ENCODE measurements at places on chromosomes 12 and 14.

DNA sequence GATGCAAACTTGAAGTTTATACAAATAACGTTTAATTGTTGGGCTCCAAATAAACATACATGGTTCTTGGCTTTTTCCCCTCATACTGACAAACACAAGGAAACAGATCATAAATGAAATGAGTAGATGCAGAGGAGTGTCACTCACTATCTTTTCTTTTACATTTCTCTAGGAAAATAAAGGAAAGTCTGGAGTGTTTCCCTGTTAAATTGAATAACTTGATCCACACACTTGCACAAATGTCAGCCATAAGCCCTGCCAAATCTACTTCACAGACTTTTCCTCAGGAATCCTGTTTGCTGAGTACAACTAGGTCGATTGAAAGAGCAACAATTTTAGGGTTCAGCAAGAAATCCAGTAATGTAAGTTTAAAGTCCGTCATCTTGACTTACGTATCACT lies 175.3 kb downstream of the PLCZ1 start:
- DNase-seq, result no peak

DNA sequence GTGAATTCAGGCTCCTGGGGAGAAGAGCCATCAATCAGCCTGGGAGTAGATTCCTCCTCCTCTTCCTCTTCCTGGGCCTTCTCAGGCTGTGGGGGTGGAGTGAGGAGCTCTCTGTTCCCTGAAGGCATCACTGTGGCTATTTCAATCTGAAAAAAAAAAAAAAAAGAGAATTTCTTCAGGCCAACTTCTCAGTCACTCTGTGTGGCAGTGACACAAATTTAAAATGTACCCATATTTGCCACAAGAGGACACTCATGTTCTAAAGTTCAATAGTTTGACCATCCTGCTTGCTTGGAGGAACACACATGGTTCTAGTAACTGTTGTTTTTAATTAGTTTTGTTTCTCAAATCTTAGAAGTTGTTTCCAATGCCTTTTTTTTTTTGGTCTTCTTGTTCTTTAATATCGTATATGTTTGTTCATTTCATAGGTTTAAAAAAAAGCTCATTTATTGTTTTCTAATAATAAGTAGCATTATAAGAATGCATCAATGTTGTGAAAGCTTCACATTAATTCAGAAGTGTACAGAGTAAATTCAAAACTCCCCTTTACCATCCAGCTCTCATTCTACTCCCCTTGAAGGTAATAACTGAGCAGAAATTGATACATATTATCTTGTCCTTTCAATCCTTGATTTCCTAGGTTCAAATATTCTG lies 23.3 kb upstream of the CCER1 start:
- DNase-seq, result no peak

GRCh38 chr12:100331871-100332270 lies 25.0 kb upstream of the SLC17A8 start:
- DNase-seq, result no peak

GRCh38 chr14:99481745-99482099 lies 513 bp downstream of the CCNK start:
- DNase-seq, result no peak

GRCh38 chr14:68574461-68574860 lies 218.4 kb downstream of the ZFP36L1 start:
- no peak for DNase-seq

DNA sequence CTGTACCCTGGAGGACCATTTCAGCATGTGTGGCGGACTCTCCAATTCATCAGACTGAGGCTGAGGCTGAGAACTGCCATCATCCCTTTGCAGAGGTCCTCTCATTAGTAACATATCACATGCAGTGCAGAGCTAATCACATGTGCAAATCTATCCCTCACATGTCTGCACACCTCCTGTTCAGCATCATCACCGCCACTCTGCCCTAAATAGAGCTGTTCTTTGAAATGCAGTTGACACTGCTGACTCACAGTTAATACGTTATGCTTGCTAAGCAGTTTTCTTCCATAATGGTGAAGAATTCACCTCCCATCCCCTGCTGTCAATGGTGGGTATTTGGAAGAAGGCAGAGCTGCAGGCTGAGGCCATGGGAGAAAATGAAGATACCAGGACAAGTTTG lies 85.0 kb upstream of the ANO2 start:
- no peak for DNase-seq

DNA sequence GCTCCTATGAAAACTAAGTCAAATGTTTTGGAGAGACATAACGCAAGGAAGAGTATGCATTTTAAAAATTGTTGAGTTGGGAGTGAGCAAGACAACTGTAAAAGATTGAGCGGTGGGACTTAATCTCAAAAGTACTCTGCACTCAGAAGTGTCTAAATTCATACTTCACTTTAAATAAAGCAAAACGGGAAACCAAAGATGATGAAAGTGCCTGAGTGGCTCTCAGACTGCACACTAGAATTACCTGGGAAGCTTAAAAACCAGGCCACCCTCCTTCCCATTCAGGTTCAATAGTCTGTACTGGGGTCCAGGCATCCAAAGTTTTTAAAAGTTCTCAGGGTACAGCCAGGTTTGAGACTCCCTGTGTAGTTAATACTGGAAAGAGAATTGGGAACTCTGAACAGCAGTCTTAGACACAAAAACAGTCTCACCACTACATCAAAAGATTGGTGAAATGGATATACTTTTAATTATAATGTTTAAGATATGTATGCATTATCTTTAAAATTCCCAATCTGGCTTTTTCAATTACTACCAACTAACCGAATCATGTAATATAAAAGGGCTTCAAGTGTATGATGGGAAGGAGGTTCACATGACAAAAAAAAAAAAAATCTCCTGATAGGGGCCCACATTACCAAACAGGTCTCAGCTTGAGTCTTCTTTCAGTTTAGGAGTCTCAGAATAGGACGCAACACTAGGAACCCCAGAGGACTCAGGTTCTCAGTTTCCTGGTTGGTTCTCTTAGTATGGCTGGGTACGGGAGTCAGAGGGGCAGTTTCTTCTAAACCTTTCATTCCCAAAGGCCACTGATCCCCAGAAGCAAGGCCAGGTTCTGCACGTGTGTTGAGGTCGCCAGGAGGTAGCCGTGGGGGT lies 1.0 kb downstream of the HOMEZ start:
- DNase-seq, result no peak

- no peak for DNase-seq
Measured at GRCh38 chr14:99951085-99951484, 114.1 kb upstream of the EVL start.

GRCh38 chr12:3200032-3200617 lies 122.9 kb downstream of the TSPAN9 start:
- no peak for DNase-seq

GRCh38 chr12:82412246-82412645 lies 53.9 kb downstream of the METTL25 start:
- DNase-seq, result no peak

DNA sequence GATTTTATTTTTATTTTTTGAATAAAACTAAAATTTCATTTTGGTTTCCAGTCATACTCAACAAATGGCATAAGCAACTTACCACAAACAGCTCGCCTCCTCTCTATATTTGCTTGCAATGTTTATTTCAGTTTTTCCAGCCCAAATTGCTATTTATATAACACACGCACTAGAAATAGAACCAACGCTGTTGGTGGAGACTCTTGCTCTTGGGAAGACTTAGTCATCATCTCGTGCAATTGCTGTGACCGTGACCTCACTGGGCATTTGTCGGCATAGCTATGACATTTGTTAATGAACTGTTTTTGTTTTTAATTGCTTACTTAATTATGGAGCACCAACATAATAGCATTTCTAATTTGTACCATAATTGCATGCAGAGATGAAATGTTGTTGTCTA lies 153.1 kb upstream of the OTX2 start:
- no peak for DNase-seq

GRCh38 chr14:22519877-22520685 lies 68.9 kb downstream of the DAD1 start:
- no peak for DNase-seq

Data from GM12892 (cell line).